ENCODE measurements at places on chromosomes 4 and X.

DNA sequence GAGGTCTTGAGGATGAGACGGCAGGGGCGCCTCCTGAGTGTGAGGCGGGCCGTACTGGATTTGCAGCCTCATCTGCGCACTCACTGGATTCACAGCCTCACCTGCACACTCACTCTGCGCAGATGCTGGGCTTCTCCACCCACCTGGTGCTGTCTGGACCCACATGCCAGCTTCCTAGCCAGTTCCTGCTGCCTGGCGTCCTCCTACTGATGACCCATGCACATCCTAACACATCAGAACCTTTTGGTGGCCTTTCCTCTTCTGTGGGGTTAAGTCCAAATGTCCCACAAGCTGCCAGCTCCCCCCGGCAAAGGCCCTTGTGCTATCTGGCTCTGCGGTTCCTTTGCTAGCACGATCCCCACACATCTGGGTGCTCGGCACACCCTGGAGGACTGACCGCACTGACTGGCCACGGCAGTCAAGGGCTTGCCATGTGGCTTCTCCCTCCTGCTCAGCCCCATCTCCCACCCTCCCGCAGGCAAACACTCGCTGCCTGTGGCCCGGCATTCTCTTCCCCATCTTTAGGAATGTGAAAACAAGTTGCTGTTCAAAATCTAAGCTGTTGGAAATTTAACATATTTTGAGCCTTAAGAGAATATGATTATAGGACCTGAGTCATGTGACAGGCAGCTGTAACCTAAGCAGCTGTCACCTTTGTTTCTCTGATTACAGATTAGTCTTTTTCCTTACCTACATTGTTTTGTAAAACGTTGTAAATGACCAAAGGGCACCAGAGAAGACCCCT is 39.4 kb upstream of the AFAP1 start:
- no peak for DNase-seq

- no peak for DNase-seq
These were observed 65.3 kb downstream of the ELOVL6 start for GRCh38 chr4:110132816-110133719.

GRCh38 chrX:817759-818300 is 187.2 kb downstream of the SHOX start:
- no peak for DNase-seq

GRCh38 chr4:143345356-143345755 is 8.7 kb downstream of the GAB1 start:
- no peak for DNase-seq

GRCh38 chr4:181858741-181859140 is 384.5 kb upstream of the TENM3 start:
- DNase-seq = no peak

GRCh38 chr4:176920694-176921093 is 128.0 kb upstream of the VEGFC start:
- no peak for DNase-seq

DNA sequence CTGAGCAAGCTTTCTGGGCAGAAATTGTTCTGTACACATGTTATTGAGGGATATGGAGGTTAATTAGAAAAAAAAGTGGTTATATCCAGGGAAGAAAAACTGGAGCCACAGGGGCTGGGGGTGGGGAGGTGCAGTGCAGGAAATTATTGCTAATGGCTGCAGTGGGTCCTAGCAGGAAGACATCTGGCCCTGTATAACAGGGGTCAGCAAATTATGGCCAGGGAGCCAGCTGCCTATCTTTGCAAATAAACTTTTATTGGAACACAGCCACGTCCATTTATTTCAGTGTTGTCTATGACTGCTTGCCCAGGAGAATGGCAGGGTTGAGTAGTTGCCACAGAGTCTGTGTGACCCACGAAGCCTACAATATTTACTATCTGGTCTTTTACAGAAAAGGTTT is 23.4 kb upstream of the PRPS2 start:
- DNase-seq = no peak

GRCh38 chrX:150768132-150768485 is 74.9 kb downstream of the MTMR1 start:
- no peak for DNase-seq

DNA sequence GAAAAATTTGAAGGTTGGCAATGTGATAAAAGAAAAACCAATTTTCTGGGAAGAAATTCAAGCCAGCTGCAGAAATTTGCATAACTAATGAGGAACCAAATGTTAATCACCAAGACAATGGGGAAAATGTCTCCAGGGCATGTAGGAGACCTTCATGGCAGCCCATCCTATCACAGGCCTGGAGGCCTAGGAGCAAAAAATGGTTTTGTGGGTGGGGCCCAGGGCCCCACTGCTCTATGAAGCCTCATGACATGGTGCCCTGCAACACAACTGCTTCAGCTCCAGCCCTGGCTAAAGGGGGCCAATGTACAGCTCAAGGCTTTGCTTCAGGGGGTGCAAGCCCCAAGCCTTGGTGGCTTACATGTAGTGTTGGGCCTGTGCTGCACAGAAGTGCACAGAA is 184.0 kb downstream of the TBCK start:
- DNase-seq = no peak

DNA sequence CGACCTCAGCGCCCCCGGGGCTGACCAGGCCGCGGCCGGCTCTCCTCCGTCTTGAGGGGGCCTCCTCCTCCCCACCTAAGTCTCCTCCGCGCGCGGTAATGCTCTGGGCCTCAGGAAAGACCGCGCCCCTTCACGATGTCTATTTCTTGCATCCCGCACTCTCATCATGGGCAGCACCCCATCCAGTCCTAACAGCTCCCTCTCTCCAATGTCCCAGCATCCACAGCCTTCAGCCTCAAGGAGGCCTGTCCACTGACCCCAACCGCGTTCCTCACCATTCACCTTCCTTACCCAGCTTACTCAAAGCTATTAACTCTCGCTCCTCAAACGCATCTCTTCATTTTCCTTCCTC is 77.5 kb downstream of the MAGED4 start:
- no peak for DNase-seq

DNA sequence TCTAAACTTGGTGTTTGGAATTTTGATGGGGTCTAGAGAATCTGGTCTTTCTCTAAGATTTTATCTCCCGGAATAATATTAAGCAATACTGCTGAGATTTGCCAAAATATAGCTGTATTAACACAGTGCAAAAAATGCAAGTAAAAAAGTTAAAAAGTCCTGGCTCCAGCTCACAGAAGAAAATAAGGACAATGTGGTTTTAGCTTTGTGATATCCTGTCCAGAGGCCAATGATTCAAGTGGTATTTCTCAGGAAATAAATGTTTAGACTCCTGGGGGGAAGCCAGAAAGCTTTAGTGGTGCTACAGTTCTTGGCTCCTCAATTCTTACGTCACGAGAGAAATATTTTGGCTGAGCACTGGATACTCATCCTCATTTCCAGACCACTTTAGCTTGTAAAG is 40.9 kb upstream of the IL13RA2 start:
- DNase-seq = no peak

- no peak for DNase-seq
These were observed 193.9 kb upstream of the PCDH10 start for GRCh38 chr4:132955146-132955545.

All from activated T-helper 1 cell treated with anti-CD3 and anti-CD28 coated beads, Interleukin-2, amount 50 U/mL, for 16 hours (primary cell).